ENCODE measurements at places on chromosomes 4 and X.
A peak's percentile ranks its signal among the peaks of the same experiment; 100 is the strongest.

DNA sequence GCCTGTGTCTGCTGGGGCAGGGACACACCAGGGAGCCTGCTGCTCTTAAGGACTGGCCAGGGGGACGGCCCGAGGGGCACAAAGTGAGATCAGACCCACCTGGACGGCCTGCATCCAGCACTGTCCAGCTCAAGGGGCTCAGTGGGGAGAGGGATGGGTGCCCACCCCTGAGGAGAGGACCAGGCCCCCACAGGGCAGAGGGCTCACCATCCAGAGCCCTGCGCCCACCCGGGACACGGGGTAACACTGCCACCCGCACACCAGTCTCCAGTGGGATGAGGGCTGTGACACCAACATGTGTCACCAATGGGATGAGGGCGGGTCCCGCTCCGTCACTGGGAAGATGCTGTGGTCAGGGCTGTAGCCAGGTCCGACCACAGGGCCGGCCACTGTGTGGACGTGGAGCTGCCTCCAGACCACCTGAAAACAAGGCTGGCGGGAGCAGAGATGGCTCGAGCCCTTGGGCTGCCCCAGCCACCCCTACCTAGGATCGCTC lies 13.2 kb downstream of the DGKQ start:
- DNase-seq = no peak

DNA sequence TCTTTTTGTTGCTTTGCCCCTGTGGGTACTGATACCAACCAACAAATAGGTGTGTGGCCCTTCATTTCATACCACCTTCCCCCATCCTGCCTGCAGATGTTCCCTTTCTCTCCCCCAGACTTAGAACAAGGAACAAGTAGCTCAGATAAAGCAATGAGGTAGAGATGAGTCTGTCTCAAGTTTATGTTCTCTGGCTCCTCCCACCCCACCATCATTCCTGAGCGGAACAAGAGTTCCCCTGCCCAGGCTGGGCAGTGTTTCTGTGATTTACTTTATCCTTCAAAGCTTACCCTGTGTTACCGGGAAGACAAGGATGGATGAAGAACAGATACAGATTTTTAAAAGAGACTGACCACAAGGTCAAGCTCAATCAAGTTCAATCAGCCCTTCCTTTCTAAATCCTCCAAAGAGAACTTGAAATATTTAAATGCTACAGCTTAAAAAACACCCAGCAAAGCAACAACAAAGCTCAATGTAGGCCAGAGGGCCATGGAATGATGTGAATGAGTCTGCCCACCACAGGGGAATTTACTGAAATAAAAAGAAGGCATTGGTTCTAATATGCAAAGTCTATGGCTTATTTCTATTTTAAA lies 80.1 kb upstream of the UCP1 start:
- no peak for DNase-seq

- DNase-seq = no peak
These were observed 110.3 kb upstream of the MAP3K15 start for GRCh38 chrX:19625612-19626011.

DNA sequence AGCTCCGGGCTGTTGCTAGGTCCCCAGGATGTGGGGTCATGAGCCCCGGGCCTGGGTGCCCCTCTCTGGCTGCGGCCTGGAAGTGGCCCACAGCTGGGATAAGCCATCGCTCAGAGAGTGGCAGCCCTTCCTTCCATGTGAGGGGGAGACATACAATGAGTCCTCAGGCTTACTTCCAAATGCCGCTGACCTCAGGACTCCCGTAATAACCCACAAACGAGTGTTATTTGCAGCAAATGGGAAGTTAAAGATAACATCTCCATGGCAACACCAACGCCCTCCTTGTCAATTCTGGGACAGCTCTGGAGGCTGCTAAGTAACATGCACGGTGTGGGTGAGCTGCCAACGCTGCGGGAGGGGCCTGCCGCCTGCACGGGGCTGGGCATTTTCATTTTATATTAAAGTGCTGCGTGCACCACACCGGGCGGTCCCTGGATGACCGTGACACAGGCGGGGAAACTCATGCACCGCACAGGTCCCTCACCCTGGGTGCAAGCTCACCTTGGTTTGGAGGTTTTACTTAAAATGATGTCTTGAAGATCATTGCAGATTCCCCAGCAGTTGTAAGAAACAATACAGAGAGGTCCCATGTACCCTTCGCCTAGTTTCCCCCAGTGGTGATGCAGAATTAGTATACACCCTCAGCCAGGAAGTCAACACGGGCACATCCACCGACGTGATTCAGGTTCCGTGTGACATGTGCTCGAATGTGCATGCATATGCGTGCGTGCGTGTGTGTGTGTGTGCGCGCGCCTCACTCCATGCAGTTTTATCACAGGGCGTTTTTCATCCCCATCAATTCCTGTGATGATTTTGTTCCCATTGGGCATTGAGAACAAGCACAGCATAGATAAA lies 79.4 kb downstream of the ABLIM2 start:
- peak; percentile 17 for DNase-seq

GRCh38 chrX:13647709-13648212 lies 5.2 kb upstream of the TCEANC start:
- DNase-seq = peak; percentile 15

GRCh38 chr4:66429276-66429675 lies 759.0 kb upstream of the EPHA5 start:
- DNase-seq = no peak

DNA sequence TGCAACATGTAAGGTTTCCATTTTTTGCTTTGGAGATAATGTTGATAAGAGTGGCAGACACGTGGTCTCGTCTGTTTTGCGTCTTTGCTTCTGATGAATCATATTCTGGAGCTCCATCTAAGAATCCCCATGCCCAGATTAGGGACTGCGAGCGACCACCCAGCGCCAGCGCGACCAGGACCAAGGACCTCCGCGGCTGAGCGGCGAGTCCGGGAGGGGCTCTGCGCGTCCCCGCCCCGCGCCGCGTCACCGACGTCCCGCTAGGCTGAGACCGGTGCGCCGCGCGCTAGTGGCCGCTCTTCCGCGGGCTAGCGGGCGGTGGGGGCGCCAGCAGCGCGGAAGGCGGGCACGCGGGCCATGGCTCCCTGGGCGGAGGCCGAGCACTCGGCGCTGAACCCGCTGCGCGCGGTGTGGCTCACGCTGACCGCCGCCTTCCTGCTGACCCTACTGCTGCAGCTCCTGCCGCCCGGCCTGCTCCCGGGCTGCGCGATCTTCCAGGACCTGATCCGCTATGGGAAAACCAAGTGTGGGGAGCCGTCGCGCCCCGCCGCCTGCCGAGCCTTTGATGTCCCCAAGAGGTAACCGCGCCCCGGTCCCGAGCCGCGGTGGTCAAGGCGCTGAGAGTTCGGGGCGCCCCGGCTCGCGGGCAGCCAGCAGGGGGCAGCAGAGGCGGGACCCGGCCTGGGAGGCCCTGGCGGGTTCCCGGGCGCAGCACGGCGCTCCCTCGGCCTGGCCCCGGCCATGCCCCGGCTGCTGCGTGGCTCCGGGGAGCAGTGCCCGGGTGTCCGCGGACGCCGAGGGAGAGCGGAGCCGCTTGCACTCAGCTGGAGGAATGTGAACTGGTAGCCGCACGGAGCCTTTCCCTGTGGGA lies at the start of gene SRD5A3:
Gene SRD5A3, plus strand, starts transcription at position 263 of the 871 bp plus-strand sequence. Its CDS starts 95 bp downstream, at position 358.
- no peak for DNase-seq

DNA sequence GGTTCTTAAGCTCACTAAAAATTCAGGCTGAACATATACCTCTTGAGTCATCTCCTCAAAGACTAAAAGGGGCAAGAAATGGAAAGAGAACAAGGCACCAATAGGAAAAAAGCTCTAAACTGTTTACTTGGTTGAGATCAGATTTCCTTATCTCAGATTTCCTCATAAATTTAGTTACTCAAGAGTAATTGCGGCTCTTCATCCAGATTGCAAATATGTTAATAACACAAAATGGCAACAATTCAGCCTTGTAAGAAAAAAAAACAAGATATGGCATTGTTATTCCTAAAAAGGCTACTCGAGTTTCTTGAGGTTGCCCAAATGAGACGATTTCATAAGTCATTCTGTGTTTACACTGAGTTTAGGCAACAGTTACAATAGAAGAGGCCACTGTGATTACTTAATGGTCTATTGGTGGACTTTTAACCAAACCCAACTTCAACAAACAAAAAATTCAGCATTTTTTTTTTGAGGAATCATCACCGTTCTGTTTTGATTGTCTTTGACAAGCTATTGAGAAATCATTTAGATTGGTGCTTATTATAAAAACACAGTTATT lies 97.9 kb upstream of the PDHA1 start:
- DNase-seq = no peak

- no peak for DNase-seq
These were observed 2.0 kb upstream of the TMPRSS11D start for GRCh38 chr4:67885762-67886161.

DNA sequence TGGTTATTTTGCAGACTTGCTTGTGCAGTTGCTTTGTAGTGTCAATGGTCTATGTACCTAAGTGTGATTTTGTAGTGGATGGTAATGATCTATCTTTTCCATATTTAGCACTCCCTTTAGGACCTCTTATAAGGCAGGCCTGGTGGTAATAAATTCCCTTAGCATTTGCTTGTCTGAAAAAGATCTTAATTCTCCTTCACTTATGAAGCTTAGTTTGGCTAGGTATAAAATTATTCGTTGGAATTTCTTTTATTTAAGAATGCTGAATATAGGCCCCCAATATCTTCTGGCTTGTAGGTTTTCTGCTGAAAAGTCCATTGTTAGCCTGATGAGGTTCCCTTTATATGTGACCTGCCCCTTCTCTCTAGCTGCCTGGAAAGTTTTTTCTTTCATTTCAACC lies 10.6 kb upstream of the HSD17B13 start:
- no peak for DNase-seq

DNA sequence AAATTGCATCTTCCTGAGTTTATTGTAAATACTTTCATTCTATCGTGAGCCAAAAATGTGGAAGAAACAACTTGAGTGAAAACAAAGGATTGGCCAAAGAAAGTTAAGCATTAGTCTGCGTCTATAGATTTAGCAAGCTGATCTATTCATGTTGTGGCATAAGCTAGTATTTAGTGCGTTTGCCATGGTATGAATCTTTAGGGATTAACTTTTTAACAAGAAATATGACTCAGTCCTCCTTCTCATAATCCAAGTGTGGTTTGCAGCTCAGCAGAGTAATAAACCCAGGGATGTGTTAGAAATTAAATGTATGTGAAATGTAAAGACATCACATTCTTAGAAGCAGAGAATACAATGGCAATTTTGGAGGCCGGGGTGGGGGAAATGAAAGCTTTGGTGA lies 1110.9 kb downstream of the NLGN4X start:
- DNase-seq = no peak

DNA sequence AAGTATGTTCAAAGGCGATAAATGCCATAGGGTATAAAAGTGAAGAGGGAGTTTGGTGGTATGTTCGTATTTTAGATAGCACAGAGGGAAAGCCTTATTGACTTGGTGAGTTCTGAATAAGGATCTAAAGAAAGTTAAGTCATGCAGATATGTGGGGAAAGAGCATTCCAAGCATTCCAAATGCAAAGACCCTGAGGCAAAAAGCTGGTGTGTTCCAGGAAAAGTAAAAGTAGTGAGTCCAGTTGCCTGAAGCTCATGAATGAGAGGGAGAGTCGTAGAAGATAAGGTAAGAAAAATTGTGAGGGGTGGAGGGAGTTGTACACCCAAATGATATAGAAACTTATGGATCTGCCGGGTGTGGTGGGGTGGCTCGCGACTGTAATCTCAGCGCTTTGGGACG lies 426.7 kb downstream of the RPA4 start:
- no peak for DNase-seq

DNA sequence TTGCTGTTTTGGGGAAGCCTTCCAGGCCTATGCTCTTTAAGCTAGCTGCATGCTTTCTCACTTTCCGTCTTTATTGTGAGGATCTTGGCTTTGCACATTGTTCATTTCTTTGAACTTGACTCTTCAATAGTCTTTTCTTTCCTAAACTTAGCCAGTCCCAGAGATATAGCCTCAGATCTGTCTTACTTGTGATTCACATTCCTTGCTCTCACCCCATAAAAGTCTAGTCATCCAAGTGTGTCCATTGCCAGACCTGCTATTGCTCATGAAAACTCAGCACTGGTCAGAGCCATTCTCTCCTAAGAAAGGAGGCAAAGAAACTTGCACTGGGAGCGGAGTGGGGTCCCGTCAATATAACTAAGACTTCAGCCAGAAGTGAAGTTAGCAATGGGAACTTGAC lies 275.0 kb upstream of the CTSO start:
- no peak for DNase-seq

DNA sequence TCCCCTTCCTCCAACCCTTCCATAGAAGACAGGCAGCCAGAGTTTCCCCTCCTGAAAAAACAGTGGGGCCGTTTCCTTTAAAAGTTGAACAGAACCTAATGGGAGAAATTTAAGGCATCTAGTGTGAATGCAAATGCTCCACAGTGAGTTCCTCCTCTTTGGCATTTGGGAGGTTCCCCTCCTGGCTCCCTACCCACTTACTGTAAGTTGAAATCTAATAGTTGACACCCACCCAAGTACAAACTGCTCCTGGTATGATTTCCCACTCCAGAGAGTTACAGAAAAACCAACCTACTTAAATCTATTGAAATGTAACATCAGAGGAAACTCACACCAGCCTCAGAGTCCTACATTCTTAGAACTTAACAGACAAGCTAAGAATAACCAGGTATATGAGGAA lies 17.6 kb downstream of the ENPEP start:
- no peak for DNase-seq

DNA sequence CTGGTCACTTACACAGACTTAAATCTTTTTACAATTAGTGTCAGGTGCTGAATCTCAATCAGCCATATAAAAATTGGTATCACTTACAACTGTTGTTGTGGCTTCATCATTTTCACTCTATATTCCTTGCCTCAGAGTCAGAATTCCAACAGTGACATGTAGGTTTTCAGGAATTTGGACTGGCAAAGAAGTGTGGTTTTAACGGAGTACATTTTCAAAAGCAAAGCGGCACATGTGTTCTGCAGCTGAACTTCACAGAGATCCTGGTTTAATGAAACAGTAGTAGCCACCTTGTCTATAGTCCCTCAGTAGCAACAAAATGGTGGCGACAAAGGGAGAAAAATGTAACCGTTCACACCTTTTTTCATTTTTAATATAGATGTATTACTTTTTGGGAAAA lies 486.6 kb downstream of the FAT4 start:
- no peak for DNase-seq

- no peak for DNase-seq
These were observed 163.8 kb upstream of the CENPE start for GRCh38 chr4:103361926-103362325.

Data from SIG-M5 (cell line).